ENCODE measurements at places on chromosomes 4 and X.

GRCh38 chr4:135353008-135353407, 1151.4 kb upstream of the PABPC4L start:
- DNase-seq, result no peak

GRCh38 chr4:156734965-156735895, 236.4 kb downstream of the PDGFC start:
- no peak for DNase-seq

- DNase-seq, result no peak
These were observed 55.6 kb downstream of the RTL9 start for GRCh38 chrX:110414273-110414672.

DNA sequence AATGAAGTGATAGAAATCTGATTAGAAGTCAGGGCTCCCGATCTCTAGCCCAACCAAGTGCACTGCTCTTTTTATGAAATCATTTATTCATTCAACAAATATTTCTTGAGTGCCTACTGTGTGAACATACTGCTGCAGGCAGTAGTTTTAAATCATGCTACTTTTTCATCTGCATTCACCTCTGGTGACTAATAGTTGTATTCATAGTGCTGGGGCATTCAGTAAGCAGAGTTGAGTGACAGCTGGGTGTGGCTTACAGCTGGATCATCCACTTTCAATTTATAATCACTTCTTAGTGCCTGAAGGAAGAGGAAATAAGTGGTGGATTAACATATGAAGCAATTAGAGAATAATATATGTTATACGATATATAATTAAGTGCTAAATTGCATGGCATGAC, 94.1 kb upstream of the HPRT1 start:
- no peak for DNase-seq

Data from NB4 (cell line).